ENCODE measurements at places on chromosomes 7 and 10.

GRCh38 chr7:130461272-130461671, 20.5 kb upstream of the CEP41 start:
- no peak for DNase-seq

DNA sequence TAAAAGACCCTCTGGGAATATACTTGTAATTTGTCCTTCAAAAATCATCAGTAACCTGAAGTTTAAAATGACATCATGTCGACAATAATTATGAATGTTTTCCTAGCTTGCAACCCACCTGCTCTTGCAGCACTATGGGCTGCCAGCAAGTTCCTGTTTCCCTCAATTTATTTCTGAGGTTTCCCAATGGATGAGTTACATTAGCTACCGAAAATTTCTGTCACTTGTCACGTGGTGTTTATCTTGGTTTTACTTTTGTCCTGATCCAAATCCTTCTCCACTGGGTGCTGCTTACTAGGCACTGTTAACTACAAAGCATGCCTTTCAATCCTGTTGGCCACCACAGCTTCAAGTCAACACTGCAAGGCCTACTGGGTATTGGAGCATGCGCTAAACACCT, 31.5 kb downstream of the GIMAP8 start:
- no peak for DNase-seq

DNA sequence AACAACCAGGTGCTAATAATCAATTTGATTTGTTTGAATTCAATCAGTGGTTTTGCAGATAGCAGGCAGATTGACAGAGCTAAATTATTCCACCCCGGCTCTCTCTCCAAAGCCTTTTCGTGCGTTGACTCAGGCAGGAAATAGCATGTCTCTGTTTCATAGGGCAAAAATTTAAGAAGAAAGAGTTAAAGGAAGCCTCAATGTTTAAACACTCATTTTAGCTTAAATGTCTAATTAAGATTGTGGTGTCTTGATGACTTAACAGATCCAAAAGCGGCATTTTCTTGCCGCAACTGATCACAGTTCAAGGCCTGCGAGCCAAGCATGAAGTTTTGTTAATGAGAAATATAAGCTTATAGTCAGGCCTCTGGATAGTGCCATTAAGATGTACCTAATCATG, 1051.1 kb upstream of the AUTS2 start:
- no peak for DNase-seq

GRCh38 chr7:130940907-130941306, 206.9 kb upstream of the KLF14 start:
- no peak for DNase-seq

Measured in cerebellar nuclear complex (tissue), 1 donor.